ENCODE measurements at places on chromosomes 1 and 21. TPM values are rescaled to one million over a fixed set of nuclear protein-coding genes. Genes with fewer than 3 reads are reported as not detected.

PDZK1IP1 gene
- not detected for total RNA-seq

B3GALT6 gene
- total RNA-seq = 23.9 TPM

CA14 gene
- total RNA-seq = not detected

F5 gene
- not detected for total RNA-seq

STIL gene
- total RNA-seq = 14.7 TPM

CFHR5 gene
- total RNA-seq = not detected

MCOLN3 gene
- not detected for total RNA-seq

ADCY10 gene
- not detected for total RNA-seq

KRTAP13-2 gene
- total RNA-seq = not detected

KCNJ15 gene
- not detected for total RNA-seq

INPP5B gene
- 19.7 TPM for total RNA-seq

ASCL5 gene
- total RNA-seq = not detected

LYPD8 gene
- total RNA-seq = not detected

RGSL1 gene
- total RNA-seq = not detected

All from myometrial cell (primary cell).